ENCODE measurements at places on chromosomes 16 and 17.
A peak's percentile ranks its signal among the peaks of the same experiment; 100 is the strongest.

DNA sequence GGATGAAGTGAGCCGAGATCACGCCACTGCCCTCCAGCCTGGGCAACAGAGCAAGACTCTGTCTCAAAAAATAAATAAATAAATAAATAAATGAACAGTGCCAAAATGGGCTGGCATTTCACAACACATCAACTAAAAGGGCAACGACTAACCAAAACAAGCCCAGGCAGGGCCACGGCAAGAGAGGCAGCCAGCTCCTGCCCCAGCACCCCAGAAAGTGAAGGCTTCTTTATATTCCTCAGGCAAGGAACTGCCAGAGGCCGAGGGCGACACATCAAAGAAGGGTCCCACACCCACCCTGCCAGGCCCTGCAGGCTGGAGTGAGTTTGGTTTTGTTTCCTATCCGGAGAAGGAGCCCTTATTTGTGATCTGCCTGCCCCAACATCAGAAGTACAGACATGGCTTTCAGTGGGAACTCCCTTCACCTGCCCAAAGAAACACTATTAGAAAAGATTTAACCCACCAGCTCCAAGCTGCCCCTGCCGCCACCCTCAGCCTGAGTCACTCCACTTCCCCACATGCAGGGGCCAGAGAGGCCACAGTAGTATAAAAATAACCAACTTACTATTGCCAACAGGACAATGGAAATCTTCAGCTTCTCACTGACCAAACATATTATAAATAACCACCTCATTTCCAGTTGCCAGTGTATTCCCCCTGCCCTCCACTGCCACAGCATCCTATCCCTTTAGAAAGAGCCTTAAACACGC lies 8.0 kb downstream of the FBXO31 start:
- DNase-seq, result no peak

DNA sequence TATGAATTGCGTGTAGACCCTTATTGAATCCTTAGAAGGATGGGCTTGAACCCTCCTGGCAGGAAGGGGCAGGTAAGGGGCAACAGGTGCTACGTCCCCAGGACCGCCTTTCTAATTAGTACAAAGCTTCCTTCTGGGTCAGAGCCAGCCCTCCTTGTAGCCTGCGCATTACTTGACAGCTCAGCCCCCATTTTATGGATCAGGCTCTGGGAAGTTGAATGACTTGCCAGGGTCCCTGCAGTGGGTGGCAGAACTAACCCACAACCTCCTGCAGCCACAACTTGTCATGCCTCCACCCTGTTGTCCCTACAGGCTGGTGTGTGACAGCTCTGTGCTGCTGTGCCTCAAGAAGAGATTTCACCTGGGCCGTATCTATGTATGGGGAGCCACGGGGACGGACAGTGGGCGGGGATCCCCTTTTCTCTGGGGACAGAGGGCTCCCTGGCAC lies 2.7 kb downstream of the MYO15B start:
- no peak for DNase-seq

DNA sequence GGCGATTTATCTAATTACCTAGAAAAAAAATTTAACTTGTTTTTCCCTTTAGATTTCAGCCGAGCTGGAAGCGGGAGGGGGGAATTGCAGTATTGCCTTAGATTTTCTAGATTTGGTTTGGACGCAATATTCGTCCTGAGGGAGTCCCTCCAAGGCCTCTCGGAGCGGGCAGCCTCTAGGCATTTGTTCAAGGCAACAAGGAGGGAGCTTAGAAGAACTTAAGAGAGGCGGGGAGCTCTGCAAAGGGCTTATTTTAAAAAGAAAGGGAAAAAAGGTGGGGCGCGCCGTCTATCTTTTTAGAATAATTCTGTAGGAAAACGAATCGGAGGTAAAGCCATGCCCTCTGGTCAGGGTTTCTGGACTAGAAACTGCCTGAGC lies 407 bp upstream of the TMEM94 start:
- DNase-seq, result peak; percentile 27

GRCh38 chr16:76052725-76053124 lies 224.5 kb upstream of the CNTNAP4 start:
- DNase-seq, result no peak

DNA sequence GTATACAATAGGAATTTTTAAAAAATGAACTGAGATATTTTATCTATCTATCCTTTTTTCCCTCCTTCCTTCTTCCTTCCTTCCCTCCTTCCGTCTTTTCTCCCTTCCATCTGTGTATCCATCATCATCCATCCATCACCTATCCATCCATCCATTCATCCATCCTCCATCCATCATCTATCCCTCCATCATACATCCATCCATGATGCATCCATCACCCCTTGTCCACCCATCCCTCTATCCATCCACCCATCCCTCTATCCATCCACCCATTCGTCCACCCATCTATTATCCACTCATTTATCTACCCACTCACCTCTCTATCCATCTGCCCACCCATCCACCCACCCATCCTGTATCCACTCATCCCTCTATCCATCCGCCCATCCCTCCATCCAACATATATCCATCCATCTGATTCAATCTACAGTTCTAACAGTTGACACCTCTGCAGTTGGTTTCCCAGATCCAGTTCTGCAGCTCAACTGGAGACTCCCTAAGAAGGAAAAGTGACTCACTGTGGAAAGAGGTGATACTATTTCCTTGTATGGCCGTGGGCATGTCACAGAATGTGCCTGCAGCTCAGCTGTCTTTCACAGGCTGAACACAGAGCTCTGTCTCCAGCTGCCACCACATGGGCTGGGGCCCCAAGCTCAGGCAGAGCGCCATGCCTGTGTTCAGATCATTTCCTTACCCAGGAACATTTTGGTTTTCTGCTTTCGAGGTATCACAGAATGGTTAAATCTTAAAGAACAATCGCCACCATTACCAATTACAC lies 130.8 kb downstream of the XYLT1 start:
- peak; percentile 31 for DNase-seq

GRCh38 chr16:3485821-3486505 lies 9.3 kb downstream of the C16orf90 start:
- no peak for DNase-seq

DNA sequence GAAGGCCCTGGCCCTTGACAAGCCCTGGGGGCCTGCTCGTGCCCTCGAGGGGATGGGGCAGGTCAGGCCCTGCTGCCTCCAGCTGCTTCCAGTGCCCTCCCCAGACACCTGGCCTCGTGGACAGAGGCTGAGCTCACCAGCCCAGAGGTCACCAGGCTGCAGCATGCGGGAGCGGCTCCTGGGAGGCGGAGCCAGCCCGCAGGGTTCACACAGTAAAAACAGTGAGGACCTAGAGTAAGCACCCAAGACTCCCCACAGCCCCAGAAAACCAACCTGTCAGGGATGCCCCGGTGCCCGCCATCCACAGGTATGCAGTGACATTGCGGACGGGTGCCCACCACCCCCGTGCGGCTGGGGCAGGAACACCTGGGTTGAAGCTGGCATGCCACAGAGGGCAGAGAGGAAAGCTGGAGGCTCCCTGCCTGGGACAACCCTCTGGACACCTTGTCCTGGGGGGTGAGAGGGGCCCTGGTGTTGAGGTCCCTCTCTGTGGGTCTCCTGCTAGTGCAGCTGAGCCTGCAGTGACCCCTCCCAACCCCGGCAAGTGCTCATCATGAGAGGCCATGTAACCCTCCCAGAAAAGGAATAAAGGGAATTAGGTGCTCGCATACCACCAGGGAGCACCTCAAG lies 62.1 kb downstream of the LMF1 start:
- no peak for DNase-seq

DNA sequence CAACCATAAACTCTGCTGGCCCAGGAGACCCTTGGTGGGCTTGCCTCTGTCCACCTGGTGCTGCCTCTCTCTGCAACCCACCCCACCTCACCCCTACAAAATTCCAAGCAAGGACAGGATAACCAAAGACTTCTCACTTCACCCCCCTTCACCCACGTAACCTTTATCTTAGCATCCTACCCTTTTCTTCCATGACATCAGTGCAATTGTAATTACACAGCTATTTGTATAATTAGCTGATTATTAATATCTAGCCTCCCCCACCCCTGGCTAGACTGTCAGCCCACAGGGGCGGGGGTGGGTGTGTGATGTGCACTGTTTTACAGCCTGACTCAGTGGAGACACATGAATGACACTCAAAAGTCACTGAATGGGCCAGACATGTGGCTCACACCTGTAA lies 262.2 kb downstream of the MRTFB start:
- DNase-seq, result no peak

GRCh38 chr16:21150375-21151001 lies at the start of gene DNAH3:
Gene DNAH3, minus strand, starts transcription at chr16:21150846. Its CDS starts 527 bp downstream, at chr16:21150319.
- peak; percentile 23 for DNase-seq

GRCh38 chr16:85928401-85928820 lies 29.4 kb downstream of the IRF8 start:
- peak; percentile 27 for DNase-seq

- no peak for DNase-seq
Observed at GRCh38 chr16:56093055-56093454, 98.2 kb upstream of the GNAO1 start.

DNA sequence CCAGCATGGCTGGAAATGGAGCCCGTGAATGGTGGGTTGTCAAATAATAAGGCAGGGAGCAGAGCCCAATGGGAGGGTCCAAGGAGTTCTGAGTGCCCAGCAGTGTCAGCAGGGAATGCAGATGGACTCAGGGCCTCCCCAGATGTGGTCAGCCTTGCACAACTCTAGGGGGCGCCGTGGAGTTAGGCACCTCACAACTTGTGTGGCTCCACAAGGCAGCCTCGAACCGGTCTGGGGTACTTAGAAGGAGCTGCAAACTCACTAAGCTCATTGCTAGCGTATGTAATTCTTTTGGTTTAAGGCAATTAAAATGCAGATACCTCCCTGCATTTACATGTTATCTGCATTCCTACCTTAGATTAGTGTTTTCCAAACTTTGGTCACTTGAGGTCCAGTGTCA lies 18.1 kb downstream of the IRF8 start:
- no peak for DNase-seq

DNA sequence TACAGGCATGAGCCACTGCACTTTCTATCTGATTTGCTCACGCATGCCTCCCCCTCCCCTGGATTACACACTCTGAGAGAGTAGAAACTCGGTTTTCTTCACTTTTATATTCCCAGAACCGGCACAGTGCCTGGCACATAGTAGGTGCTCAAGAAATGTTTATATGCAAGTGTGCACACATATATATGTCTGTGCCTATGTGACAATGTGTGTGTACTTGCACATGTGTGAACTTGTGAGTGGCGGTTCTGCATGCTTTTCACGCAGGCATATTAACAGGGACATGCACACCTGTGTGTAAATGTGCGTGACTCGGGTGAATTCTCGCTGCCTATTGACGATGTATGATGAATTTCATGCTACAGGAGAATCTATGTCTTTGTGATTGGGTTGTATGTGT lies 22.1 kb upstream of the IL21R start:
- DNase-seq, result no peak

- DNase-seq, result no peak
Observed at GRCh38 chr17:71057448-71057847, 888.1 kb downstream of the KCNJ2 start.

DNA sequence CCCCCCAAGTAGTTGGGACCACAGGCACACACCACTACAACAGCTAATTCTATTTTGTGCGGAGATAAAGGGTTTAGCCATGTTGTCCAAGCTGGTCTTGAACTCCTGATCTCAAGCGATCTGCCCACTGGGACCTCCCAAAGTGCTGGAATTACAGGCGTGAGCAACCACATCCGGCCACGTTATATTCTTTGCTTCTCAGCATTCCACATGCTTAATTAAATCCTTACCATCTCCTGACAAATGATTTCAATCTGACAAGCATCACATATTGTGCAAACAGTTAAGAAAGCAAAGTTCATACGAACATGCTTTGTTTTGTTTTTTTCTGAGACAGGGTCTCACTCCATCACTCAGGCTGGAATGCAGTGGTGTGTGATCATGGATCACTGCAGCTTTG lies 18.2 kb downstream of the HIGD1B start:
- no peak for DNase-seq

GRCh38 chr17:48215583-48216139 lies 108.1 kb downstream of the SNX11 start:
- DNase-seq, result peak; percentile 11

GRCh38 chr17:46001390-46002310 lies 2.6 kb downstream of the STH start:
- DNase-seq, result no peak

- no peak for DNase-seq
Observed at GRCh38 chr17:72706396-72706981, 386.0 kb downstream of the SLC39A11 start.

GRCh38 chr17:61353615-61354014 lies 46.0 kb upstream of the TBX2 start:
- DNase-seq, result no peak

DNA sequence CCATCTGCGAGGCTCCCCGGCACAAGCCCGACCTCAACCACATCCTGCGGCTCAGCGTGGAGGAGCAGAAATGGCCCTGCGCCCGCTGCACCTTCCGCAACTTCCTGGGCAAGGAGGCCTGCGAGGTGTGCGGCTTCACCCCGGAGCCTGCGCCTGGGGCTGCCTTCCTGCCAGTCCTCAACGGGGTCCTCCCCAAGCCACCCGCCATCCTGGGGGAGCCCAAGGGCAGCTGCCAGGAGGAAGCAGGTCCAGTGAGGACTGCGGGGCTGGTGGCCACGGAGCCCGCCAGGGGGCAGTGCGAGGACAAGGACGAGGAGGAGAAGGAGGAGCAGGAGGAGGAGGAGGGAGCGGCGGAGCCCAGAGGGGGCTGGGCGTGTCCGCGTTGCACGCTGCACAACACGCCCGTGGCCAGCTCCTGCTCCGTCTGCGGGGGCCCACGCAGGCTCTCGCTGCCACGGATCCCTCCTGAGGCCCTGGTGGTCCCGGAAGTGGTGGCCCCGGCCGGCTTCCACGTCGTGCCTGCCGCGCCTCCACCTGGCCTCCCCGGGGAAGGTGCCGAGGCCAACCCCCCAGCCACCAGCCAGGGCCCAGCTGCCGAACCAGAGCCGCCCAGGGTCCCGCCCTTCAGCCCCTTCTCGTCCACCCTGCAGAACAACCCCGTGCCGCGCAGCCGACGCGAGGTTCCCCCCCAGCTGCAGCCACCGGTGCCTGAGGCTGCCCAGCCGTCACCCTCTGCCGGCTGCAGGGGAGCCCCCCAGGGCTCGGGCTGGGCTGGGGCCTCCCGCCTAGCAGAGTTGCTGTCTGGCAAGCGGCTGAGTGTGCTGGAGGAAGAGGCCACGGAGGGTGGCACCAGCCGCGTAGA lies 13.1 kb upstream of the PRR35 start:
- peak; percentile 86 for DNase-seq

DNA sequence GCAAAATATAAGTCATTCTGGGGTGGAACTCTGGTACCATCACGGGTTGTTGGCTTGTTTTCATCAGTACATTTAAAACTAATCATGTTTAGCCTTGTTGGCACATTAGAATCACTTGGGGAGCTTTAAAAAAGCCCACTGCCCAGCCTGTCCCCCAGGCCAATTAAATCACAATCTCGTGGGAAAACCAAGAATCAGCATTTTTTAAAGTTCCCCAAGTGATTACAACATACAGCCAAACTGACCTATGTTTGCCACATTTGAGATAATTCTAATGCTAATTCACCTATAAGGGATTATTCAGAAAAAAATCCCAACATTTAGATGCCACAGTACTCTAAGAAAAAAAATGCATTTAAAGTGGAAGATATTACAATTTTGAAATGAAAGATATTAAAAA lies 8.4 kb upstream of the MSI2 start:
- no peak for DNase-seq

DNA sequence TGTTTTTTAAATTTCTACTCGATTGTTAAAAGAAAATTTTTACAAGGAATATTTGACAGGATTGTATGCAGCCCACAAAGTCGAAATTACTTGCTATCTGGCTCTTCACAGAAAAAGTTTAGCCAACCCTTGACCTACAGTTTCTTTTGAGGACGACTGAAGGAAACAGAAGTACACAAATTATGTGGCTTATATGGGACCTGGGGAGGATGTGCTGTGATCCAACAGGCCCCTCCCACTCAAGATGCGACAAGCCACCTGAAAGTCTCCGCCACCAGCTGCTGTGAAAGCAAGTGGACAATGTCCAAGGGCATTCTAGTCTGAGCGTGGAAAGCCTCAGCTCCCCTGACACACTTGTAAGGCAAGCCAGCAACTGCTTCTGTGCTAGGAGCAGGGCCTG lies 42.4 kb upstream of the SLC25A19 start:
- peak; percentile 37 for DNase-seq

Data from transverse colon (tissue), 4 donors.